ENCODE measurements at places on chromosomes 11 and 22. TPM values are rescaled to one million over a fixed set of nuclear protein-coding genes. Genes with fewer than 3 reads are reported as not detected.

ZBTB3 gene
- 11.6 TPM for polyA plus RNA-seq

SLC15A3 gene
- polyA plus RNA-seq: 35.5 TPM

KRTAP5-5 gene
- polyA plus RNA-seq: not detected

LRP5 gene
- 28.8 TPM for polyA plus RNA-seq

OR8B8 gene
- not detected for polyA plus RNA-seq

ALDH3B2 gene
- not detected for polyA plus RNA-seq

C11orf87 gene
- polyA plus RNA-seq: 34.0 TPM

MMP27 gene
- not detected for polyA plus RNA-seq

CDCA5 gene
- polyA plus RNA-seq: 15.0 TPM

IGLL1 gene
- not detected for polyA plus RNA-seq

BDNF gene
- 1.9 TPM for polyA plus RNA-seq

MS4A3 gene
- polyA plus RNA-seq: not detected

LRP4 gene
- 62.4 TPM for polyA plus RNA-seq

CHRNA10 gene
- 1.3 TPM for polyA plus RNA-seq

HIPK3 gene
- polyA plus RNA-seq: 36.4 TPM
